ENCODE measurements at places on chromosomes 3 and 15. TPM values are rescaled to one million over a fixed set of nuclear protein-coding genes. Genes with fewer than 3 reads are reported as not detected.

Gene CDHR4
- total RNA-seq: 5.5 TPM

Gene AGBL1
- 0.37 TPM for total RNA-seq

DNA sequence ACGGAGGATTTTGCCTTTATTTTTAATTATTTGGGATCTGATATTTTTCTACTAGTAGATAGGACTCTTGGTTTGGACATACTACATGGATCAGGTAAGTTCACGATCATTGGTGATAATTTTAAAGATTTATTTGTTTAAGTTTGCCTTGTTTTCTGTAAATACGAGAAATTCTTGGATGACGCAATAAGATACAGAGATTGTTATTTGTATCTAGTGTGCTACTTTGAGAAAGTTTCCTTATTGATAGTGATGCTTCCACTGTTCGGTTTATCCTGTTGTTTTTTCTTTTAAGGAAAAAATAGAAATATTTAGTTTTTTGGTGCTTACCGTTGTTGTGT is 577 bp downstream of the CHD2 start:
- no peak for DNase-seq

- no peak for DNase-seq
These were observed 17.3 kb downstream of the IGF2BP2 start for GRCh38 chr3:185807445-185808068.

DNA sequence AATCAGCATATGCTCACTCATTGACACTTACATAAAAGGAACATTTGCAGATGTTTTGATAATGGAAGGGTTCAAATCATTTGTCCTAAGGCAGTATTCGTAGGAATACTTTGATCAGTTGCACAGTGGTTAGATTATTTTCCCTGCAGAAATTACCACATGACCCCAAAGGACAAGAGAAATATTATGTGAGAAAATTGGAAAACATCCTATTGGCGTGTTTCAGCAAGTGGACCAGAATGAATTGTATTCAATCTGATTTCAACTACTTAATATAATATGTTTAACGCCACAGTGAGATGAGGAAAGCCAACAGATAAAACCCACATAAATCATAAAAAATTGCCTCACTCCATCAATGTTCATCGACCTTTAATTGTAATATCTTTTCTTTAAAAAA is 195.0 kb upstream of the MDFIC2 start:
- DNase-seq: no peak

GRCh38 chr3:171230865-171231264 is 204.3 kb upstream of the SLC2A2 start:
- DNase-seq: no peak

Data from testis (tissue), 5 donors.